ENCODE measurements at places on chromosomes 7 and 10.

DNA sequence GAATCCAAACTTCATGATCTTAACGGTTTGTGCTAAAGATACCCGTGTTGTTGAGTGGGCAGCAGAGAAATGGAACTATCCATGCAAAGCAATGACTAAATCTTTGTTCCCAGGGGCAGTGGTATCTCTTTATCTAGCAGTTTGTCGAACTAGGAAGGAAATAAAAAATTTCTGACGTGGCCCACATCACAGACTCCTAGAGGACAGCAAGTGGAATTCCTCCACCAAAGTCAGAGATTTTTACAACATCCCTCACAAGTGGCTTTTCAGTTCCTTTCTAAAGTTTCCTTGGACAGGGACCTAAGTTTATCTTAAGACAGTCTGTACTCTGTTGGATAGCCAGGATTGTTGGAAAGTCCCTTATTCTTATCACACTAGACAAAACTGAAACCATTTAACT lies 136.0 kb downstream of the RAPGEF5 start:
- H3K4me1 ChIP-seq, result peaks cover 2% of the 10 kb centered on the region
- no peak for DNase-seq
- H3K27ac ChIP-seq, result no peak overlapping the region
- H3K36me3 ChIP-seq, result no peaks in the 10 kb centered on the region
- no peaks in the 10 kb centered on the region for H3K27me3 ChIP-seq
- no peak overlapping the region for H3K4me3 ChIP-seq

- no peak overlapping the region for H3K4me3 ChIP-seq
- peaks cover 4% of the 10 kb centered on the region for H3K4me1 ChIP-seq
- H3K27me3 ChIP-seq, result no peaks in the 10 kb centered on the region
- H3K36me3 ChIP-seq, result no peaks in the 10 kb centered on the region
- no peak overlapping the region for H3K27ac ChIP-seq
These were observed 35.3 kb downstream of the COG5 start for GRCh38 chr7:107528461-107528860.

DNA sequence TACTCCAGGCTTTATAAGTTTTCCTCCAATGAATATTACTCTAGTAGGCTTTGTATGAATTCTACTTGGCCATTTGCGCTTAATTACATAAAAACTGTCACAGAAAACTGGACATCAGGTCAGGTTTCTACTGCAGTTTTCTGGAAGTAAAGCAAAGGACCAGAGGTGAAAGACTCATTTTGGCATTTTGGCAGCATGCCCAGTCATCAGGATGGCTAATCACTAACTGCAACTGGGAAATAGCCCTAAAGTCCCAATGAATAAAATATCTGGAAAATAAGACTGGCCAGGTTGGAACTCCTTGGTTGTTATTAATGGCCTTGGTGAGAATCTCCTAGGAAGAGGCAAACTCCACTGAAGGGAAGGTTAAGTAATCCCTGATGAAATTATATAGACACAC lies 75.5 kb downstream of the COPG2 start:
- H3K36me3 ChIP-seq, result no peaks in the 10 kb centered on the region
- no peaks in the 10 kb centered on the region for H3K4me1 ChIP-seq
- H3K4me3 ChIP-seq, result no peak overlapping the region

DNA sequence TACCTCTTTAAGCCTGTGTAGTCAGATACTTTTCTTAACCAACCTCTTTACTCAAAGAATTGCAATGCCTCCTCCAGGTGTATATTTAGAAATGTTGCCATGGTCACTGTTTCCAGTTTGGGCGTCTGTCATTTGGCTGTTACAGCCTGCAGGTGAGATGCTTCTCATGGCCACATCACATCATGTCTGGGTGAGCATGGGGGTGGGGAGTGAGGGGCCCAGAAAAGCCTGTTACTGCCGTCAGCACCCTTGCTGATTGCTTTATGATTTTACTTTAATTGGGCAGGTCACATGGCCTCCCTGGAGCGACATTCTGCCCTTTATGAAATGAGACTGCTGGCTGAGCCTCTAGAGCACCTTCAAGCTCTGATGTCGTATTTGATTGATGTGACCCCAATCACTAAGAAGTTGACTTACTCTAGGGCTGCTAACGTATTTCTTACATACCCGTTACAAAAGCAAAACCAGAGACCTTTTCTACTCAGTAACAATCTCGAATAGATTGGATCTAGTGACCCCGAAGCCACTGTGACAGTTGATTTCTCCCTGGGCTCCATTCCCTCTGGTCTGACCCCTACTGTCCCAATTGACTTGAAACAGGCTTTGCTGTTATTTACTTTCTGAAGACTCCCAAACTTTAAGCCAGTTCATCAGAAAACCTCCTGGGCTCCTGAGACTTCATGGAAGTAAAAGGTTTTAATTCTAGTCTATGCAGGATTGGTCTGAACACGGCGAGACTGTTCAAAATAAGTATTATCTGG lies 60.7 kb downstream of the OTUD1 start:
- H3K27me3 ChIP-seq, result no peaks in the 10 kb centered on the region
- H3K27ac ChIP-seq, result no peak overlapping the region
- DNase-seq, result no peak
- no peaks in the 10 kb centered on the region for H3K36me3 ChIP-seq
- H3K4me1 ChIP-seq, result no peaks in the 10 kb centered on the region

DNA sequence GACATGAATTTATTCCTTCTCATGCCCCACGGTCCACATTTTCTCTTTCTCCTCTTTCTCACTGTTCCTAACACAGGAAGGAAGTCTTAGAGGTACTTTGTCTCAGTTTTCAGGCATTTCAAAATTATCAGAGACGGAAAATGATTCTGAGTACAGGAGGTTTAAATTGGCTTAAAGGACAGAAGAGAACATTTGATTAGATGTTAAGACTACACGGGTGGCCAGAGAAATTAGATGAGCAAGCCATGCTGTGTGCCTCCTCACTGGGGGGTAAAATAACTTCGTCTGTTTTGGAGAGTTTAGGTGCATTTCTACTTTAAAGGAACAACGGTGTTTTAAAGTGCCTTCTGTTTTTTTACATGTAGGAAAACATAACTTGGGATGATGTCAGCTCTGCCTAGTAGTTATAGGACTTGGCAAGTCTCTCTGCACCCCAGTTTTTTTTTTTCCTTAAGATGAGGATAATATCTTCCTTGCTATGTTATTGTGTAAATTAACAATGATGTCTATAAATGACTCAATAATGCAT lies 66.9 kb downstream of the MCMBP start:
- H3K27ac ChIP-seq, result no peak overlapping the region
- no peaks in the 10 kb centered on the region for H3K36me3 ChIP-seq
- no peaks in the 10 kb centered on the region for H3K4me1 ChIP-seq
- no peak overlapping the region for H3K4me3 ChIP-seq

GRCh38 chr7:103989785-103990767 lies 618 bp upstream of the RELN start:
- H3K36me3 ChIP-seq, result no peaks in the 10 kb centered on the region
- DNase-seq, result peak; percentile 75
- peak overlapping the region; percentile 66 for H3K4me3 ChIP-seq
- H3K27me3 ChIP-seq, result peaks cover 46% of the 10 kb centered on the region
- H3K4me1 ChIP-seq, result no peaks in the 10 kb centered on the region
- H3K27ac ChIP-seq, result no peak overlapping the region

DNA sequence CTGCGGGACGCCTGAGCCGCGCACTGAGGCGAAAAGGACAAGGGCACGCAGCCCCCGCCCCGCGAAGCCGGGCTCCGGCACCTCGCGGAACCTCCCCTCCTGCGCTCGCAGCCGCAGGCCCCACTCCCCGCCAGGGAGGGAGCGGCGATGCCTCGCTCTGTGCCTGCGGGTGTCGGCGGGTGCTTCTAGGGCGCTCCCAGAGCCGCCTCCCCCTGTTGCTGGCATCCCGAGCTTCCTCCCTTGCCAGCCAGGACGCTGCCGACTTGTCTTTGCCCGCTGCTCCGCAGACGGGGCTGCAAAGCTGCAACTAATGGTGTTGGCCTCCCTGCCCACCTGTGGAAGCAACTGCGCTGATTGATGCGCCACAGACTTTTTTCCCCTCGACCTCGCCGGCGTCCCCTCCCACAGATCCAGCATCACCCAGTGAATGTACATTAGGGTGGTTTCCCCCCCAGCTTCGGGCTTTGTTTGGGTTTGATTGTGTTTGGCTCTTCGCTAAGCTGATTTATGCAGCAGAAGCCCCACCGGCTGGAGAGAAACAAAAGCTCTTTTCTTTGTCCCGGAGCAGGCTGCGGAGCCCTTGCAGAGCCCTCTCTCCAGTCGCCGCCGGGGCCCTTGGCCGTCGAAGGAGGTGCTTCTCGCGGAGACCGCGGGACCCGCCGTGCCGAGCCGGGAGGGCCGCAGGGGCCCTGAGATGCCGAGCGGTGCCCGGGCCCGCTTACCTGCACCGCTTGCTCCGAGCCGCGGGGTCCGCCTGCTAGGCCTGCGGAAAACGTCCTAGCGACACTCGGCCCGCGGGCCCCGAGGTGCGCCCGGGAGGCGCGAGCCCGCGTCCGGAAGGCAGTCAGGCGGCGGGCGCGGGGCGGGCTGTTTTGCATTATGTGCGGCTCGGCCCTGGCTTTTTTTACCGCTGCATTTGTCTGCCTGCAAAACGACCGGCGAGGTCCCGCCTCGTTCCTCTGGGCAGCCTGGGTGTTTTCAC lies 519 bp downstream of the ITGB8 start:
- no peak for DNase-seq
- no peaks in the 10 kb centered on the region for H3K36me3 ChIP-seq
- no peaks in the 10 kb centered on the region for H3K4me1 ChIP-seq
- no peaks in the 10 kb centered on the region for H3K27me3 ChIP-seq

GRCh38 chr10:34649385-34649784 lies 165.7 kb downstream of the PARD3 start:
- H3K4me1 ChIP-seq, result peaks cover 26% of the 10 kb centered on the region
- no peak overlapping the region for H3K27ac ChIP-seq
- H3K36me3 ChIP-seq, result no peaks in the 10 kb centered on the region

DNA sequence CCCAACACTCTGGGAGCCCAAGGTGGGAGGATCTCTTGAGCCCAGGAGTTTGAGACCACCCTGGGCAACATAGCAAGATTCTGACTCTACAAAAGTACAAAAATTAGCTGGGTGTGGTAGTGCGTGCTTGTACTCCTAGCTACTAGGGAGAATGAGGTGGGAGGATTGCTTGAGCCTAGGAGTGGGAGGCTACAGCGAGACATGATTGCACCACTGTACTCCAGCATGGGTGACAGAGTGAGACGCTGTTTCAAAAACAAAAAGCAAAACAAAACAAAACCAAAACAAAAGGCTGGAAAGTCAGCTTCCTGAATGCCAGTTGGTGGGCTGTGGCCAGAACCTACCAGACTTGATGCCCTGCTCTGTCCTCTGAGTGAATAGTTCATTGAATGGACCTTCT lies 242.8 kb downstream of the PHTF2 start:
- no peak for DNase-seq
- H3K4me1 ChIP-seq, result peaks cover 18% of the 10 kb centered on the region
- no peak overlapping the region for H3K4me3 ChIP-seq
- no peaks in the 10 kb centered on the region for H3K27me3 ChIP-seq
- H3K36me3 ChIP-seq, result no peaks in the 10 kb centered on the region
- H3K27ac ChIP-seq, result no peak overlapping the region

GRCh38 chr10:88659725-88660597 lies 4.3 kb upstream of the LIPF start:
- no peak overlapping the region for H3K4me3 ChIP-seq
- DNase-seq, result no peak
- no peaks in the 10 kb centered on the region for H3K4me1 ChIP-seq
- H3K27me3 ChIP-seq, result no peaks in the 10 kb centered on the region
- H3K36me3 ChIP-seq, result no peaks in the 10 kb centered on the region

DNA sequence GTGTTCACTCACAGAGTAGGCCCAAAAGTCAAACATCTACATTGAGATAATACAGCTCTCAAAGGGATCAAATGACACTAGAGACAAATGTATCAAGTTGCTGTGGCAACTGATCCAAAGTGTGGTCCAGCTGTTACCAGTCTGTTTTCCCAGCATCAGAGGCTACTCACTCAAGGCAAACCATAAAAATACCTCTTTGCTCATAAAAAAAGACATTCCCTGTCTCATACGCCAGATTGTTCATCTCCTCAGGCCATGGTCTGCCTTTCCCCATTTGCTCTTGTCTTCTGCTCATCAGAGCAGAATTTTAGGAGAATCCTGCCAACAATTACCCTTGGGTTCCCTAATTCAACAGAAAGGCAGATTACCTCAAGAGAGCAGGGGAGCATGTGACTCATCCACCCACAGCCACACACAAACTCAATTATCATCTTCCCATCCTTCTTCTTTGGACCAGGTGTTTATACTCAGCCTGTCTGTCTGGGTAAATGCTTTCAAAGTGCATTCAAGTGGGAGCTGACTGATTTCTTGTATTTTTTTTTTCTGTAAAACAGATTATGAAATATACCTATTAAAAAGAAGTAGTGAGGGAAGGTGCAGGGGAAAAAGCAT lies 226.5 kb upstream of the HPS1 start:
- no peaks in the 10 kb centered on the region for H3K27me3 ChIP-seq
- H3K36me3 ChIP-seq, result no peaks in the 10 kb centered on the region
- H3K27ac ChIP-seq, result no peak overlapping the region

DNA sequence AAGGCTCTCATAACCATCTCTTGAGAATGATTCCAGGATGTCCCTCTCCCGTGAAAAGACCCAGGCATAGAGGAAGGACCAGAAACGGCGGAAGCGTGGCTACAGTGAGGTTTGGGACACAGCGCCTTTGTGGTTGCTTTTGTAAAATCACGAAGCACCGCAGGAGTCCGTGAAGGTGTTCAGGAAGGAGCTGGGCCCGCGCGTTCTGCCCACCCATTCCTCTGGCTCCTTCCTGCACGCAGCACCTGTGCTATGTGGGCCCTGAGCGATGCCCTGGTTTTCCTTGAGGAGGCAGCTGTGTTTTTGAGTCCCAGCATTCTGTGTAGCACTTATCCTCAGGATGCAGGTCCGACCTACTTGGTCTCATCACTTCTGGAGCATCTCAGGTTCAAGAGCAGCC lies 112.8 kb downstream of the TRRAP start:
- H3K4me3 ChIP-seq, result no peak overlapping the region
- DNase-seq, result no peak
- H3K36me3 ChIP-seq, result peaks cover 46% of the 10 kb centered on the region
- no peak overlapping the region for H3K27ac ChIP-seq
- H3K27me3 ChIP-seq, result no peaks in the 10 kb centered on the region

GRCh38 chr7:40468891-40469864 lies 334.4 kb downstream of the SUGCT start:
- no peak for DNase-seq
- H3K36me3 ChIP-seq, result no peaks in the 10 kb centered on the region
- no peak overlapping the region for H3K4me3 ChIP-seq
- no peak overlapping the region for H3K27ac ChIP-seq
- H3K4me1 ChIP-seq, result no peaks in the 10 kb centered on the region

DNA sequence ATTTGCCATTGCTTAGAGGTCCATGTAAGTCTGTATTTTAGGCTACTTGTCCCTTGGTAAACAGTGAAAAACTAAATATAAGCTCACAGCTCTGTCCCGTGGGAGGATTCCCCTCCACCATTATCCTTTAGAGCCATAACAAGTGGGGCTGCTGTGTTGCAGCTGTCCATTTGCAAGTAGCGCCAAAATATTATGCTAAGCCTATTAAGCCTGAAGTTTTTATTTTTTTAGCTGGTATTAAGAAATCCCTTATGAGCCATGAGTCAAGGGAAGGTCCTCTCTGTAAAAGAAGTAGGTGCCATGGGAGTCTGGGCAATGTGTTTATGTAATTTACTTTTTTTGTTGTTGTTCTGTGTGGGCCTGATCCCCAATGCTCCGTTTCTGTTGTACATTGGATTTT lies 183.9 kb downstream of the THSD7A start:
- H3K36me3 ChIP-seq, result no peaks in the 10 kb centered on the region
- H3K27me3 ChIP-seq, result no peaks in the 10 kb centered on the region
- no peak overlapping the region for H3K27ac ChIP-seq
- no peaks in the 10 kb centered on the region for H3K4me1 ChIP-seq
- DNase-seq, result no peak
- H3K4me3 ChIP-seq, result no peak overlapping the region

All from H1 (cell line).